ENCODE measurements at places on chromosomes 1 and 21. TPM values are rescaled to one million over a fixed set of nuclear protein-coding genes. Genes with fewer than 3 reads are reported as not detected.

Gene AMPD1
- total RNA-seq, result not detected

Gene EFHD2
- total RNA-seq, result 30.3 TPM

- no peak for DNase-seq
These were observed 71.1 kb upstream of the MROH9 start for GRCh38 chr1:170864238-170864637.

DNA sequence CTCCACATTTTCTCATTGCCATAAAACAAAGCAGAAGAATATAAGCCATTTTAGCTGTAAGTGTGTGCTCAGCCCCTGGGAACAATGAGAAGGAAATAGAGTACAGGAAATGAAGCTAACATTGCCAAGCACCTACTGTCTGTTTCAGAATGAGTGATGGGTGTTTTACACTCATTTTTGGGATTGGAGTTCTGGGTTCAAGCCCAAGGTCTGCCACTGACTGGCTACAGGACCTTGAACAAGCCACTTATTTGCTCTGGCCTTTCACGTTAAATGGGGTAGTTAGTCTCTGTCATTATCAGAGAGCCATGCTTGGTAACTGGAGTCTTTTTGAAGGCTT lies 80.7 kb upstream of the KAZN start:
- DNase-seq, result no peak

- DNase-seq, result no peak
These were observed 1.4 kb downstream of the WDR26 start for GRCh38 chr1:224433041-224433691.

All from esophagus muscularis mucosa (tissue), 4 donors.